Stomach (tissue), 19 donors: ENCODE measurements at places on chromosomes 11 and 22. TPM values are rescaled to one million over a fixed set of nuclear protein-coding genes. Genes with fewer than 3 reads are reported as not detected.

GLYAT gene
- total RNA-seq = not detected

MGAT3 gene
- total RNA-seq = 12.0 TPM

OVOL1 gene
- not detected for total RNA-seq

GRCh38 chr11:76605338-76606074, 65.0 kb downstream of the LRRC32 start:
- DNase-seq = no peak
- H3K4me1 ChIP-seq = peaks cover 39% of the 10 kb centered on the region

DNA sequence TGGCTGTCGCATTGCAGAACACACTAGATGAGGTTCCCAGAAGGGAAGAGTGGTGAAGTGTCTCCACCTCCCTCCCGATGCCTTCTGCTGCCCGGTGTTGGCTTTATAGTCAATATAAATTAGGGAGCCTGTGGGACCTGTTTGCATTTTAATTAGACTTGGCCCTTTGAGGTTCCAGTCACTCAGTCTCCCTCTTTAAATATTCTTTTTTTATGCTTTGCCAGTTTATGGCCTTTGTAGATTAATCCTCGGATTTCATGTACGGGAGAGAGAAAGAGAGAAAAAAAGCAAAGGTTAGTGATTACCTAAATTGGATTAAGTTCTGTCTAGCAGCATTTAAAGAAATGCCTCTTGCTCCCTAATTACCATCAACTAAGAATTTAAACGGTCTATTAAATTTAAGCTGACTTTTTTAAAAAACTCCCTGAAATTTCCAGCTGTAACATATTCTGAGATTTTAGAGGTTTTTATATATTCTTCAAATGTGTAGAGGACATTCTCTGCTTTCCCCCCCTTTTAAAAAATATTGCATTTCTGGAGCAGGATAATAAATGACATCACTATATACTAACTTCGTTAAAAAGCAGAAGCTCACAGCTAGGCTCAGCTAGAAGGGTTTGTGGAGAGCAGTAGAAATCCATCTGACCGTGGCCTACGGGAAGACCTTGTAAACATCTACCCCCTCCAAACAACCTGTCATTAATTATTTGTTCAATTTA, 84.4 kb downstream of the PRR5L start:
- no peaks in the 10 kb centered on the region for H3K36me3 ChIP-seq
- no peaks in the 10 kb centered on the region for H3K27me3 ChIP-seq
- H3K27ac ChIP-seq = no peak overlapping the region
- DNase-seq = no peak
- no peak overlapping the region for H3K4me3 ChIP-seq

DNA sequence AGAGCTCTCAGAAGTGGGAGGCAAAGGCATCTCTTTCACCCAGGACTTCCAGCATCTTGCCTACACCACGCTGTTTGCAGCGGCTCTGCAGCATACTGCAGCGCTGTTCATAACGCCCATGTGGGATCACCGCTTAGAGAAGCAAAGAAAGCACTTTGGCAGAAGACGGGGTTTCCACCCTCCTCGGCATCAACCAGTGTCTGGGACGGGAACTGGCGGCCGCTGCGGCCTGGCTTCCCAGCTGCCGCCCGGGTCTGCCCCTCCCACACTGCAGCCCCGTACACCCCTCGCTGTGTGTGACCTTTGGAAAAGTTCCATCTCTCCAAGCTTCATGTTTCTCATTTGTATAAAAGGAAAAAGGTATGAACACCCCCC, 545 bp upstream of the TIRAP start:
- no peaks in the 10 kb centered on the region for H3K27me3 ChIP-seq
- H3K27ac ChIP-seq = peak overlapping the region; percentile 100
